ENCODE measurements at places on chromosomes 2 and 18. TPM values are rescaled to one million over a fixed set of nuclear protein-coding genes. Genes with fewer than 3 reads are reported as not detected.

DNA sequence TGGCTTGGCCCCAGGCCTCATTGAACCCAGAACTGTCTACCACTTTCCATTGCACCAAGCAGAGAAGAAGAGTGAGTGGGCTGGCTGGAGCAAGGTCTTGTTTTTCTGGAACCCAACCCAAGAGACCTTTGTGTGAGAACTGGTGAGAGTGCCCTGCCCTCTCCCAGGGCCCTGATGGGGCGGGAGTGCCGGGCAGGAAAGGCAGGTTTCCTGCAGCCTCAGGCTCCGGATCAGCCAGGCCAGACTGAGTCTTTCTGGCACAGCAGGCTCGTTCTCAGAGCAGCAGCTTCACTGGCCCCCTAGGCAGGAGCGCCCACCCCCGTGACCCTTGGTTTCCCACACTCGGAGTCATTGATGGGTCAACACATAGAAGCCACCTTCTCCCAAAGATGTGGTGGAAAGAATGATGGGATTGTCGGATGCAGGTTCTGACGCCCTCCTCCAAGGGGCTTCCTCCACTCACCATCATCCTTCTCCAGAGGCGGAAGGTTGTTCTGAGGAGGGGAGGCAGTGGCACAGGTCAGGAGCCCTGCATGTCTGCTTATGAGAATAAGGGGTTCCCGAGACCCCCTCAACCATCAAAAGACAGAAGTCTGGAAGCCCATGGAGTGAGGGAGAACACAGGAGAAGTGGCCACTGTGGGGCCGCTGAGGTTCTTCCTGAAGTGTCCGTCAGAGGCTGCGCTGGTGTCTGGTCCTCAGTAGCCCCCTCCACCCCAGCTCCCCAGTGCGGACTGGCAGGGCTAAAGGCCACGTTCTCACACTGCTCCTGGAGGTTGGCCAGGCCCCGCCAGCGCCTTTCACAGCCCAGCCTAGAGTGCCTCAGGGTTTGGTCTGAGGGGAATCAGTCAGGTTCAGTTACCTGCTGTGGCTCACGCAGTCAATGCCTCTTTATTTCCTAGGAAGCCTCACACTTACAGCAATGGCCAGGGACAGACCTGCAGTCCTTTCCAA, 62.8 kb upstream of the LAPTM4A start:
- DNase-seq, result no peak

- no peak for DNase-seq
Measured at GRCh38 chr2:95261602-95262001, 12.6 kb upstream of the PROM2 start.

DNA sequence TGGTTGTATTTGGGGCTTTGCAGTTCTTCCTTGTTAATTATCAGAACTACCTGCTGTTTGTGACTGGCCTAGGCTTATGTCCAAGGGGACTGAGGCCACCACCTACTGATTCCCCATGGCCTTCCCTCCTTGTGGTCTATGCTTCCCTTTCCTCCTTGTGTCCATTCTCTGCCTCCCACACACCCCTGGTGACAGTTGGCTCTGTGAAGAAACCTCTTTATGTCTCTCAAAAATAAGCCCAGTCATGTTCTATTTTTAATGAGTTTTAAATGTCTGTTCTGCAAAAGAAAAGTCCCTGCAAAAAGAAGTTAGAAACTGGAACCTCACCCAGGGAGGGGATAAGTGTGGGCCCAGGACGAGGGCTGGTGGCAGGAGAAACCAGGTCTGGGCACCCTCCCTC, 105.0 kb downstream of the SMC6 start:
- no peak for DNase-seq

DNA sequence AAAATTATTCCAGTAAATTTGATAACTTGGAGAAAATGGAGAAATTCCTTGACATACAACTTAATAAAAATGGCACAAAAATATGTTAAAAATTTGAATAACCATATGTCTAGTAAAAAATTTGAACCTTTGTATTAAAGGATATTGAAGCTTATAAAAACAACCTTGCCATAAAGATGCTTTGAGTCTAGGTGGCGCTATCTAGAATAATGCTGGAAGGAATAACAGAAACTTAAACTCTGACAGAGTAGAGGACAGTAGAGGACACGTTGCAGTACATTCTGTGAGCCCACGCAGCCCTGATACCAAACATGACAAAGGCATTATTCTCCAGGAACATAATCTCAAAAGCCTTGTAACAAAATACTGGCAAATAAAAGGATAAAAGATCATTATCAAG, 44.7 kb upstream of the ALKAL2 start:
- no peak for DNase-seq

GRCh38 chr2:184517402-184517801, 80.9 kb upstream of the ZNF804A start:
- DNase-seq, result no peak

DNA sequence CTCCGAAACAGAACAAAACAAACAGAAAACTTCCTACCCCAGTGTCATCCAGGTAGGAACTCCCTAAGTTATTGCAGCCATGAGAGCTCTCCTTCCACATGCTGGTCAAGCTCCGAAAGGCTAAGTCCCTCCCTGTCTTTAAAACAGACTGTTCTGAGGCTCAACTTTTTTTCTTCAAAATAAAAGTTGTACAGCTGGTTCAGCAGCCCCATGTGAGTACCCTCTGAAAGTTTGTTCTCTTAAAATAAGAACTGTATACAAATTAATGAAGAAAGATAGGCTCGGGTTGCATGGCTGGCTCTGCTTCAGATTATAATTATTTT, at the start of gene PDE1A:
PDE1A (minus strand) TSS at position 119 of the 323 bp plus-strand sequence.
- no peak for DNase-seq

APCDD1 gene
- 38.0 TPM for total RNA-seq

GRCh38 chr2:160254189-160254762, 54.2 kb upstream of the ITGB6 start:
- no peak for DNase-seq

- no peak for DNase-seq
Measured at GRCh38 chr2:96831679-96832078, 12.1 kb downstream of the ANKRD23 start.

DNAJC5G gene
- 1.2 TPM for total RNA-seq

DNA sequence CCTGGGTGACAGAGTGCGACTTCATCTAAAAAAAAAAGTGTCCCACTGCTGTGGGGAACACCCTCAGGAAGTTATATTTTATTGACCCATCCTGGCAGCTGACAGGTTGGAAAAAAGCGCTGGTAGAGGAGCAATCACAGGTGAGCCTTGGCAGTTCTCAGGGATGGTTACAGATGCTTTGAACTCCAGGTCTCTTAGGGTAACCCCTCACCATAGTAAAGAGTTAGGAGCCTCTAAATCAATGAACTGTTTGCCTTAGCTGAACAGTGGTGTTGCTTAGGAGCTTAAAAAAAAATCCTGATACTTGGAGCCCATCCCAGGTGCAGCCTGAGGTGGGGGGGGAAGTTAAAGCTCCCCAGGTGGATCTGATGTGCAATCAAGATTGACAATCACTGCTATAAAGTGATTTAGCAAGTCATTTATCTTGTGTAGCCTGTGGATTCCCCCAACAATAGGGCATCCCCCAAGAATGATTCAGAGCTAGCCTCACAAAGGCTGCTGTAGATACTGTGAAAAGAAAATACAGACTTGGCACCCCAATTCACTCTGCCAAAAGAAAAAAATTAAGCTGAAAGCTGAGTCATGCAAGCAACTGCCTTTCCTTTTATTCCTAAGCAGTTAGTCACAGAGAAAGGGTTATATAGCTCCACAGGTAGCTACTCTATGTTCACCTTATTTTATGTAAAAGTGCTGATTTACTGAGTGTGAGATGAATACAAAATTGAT, 14.8 kb downstream of the SLC16A14 start:
- no peak for DNase-seq

- no peak for DNase-seq
Measured at GRCh38 chr18:50429207-50429948, 54.5 kb downstream of the SKA1 start.

HDHD2 gene
- total RNA-seq, result 42.3 TPM

DNA sequence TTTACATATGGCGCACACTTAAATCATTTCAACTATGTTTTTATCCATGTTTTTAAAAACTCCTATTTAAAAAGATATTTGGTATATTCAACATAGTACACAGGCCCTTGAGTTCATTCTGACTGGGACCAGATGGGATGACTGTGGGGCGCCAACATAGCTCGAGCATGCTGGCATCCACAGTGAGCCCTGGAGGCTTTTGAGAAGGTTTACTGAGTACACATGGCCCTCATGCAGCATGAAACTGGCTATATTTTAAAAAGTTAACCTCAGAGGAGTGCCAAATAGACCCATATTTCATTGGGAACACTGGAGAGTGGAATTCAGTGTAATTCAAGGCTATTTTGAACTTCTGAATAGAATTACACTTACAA, 83.6 kb downstream of the CCDC85A start:
- DNase-seq, result no peak

SERPINB2 gene
- not detected for total RNA-seq

GRCh38 chr18:48073211-48073930, 142.9 kb upstream of the SMAD2 start:
- no peak for DNase-seq

GRCh38 chr18:43396266-43396665, 119.0 kb upstream of the SYT4 start:
- no peak for DNase-seq

- DNase-seq, result no peak
Measured at GRCh38 chr2:42618972-42619371, 50.5 kb downstream of the MTA3 start.

REEP1 gene
- total RNA-seq, result 30.2 TPM

DNA sequence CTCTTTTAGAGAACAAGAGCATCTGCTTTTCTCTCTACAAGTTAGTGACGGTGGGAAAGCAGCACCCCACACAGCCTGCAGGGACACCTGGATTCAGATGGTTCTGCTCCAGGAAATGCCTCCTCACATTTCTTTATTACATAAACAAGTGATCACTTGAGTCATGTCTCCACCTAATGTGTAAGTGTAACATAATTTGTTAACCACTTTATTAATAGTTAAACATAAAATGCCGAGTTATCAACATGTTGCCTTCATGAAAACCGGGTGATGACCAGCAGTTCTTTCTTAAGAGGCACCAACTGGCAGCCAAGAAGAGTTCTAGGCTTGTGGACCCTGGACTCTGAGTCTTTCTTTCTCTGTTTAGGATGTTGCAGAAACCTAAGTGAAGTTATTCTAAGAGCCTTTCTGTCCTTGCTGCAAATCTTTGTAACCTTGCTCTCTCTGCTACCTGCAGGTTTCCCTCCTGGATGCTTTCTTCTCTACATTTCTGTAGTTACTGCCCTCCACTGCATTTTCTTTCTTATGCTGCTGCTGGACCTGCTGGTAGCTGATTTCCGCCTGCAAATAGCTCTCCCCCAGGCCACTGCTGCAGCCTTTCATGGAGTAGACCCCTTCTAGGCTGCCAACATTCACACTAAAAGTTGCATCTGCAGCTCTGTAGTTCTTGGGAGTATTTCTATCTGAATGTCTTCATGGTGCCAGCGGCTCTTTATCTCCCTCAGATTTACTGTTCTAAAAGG, 24.3 kb downstream of the UPP2 start:
- DNase-seq, result no peak

SERTAD2 gene
- 14.5 TPM for total RNA-seq

FARP2 gene
- total RNA-seq, result 16.5 TPM

DNA sequence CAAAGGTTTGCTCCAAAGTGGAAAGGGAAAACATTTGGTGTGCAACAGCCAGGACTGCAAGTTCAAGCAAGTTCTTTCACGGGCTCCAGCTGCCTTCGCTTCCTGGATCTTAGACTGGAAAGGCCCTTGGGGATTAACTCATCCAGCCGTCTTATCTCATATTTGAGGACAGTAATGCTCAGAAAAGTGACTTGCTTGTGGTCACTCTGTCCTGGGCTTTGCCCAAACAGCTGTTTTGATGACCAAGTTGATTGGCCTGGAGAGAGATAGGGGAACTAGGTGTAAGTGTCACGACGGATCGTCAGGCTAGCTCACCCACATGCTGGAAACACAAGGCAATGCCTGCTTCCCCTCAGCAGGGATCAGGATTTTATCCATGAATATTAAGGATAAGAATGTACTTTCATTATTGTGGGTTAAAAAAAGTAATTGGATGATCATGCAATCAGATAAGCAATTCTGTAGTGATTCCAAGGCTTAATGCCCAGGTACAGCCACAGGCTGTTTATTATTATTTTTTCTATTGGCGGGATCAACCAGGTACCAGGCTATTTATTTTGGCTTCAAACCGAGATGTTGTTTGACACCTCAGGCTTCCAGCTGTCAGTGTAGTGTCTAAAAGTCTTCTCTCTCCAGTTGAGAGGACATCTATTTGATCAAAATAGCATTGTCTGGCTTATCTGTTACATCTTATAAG, 162.5 kb upstream of the EPAS1 start:
- DNase-seq, result peak; percentile 62

GRCh38 chr2:237445611-237446337, 31.8 kb upstream of the COL6A3 start:
- DNase-seq, result no peak

VSNL1 gene
- 15.8 TPM for total RNA-seq

DNA sequence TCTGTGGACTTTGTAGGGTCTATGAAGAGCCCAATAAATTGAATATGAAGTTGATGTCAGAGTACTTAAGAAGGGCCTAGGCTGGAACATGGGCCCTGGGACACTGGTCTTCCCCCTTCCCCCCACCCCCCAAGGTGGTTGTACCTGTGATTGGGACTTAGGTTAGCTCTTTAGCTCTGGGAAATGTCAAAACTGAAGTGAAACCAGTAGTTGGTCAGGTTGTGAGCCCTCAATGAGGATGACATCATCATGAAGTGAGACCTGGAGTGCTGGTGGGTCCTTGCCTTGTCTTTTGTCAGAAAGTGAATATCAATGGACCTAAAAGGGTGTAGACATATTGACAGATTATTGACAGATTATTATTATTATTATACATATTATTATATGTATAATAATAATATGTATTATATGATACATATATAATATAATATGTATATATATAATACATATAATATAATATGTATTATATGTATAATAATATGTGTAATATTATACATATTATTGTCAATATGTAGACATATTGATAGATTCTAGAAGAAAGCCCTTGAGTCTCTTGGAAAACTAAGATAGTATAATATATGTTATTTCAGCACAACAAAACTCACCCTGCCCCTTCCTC, 5.4 kb downstream of the MARS2 start:
- DNase-seq, result no peak

GRCh38 chr2:61335187-61335586, 135.7 kb downstream of the USP34 start:
- no peak for DNase-seq
